ENCODE measurements at places on chromosomes 5 and 9.
A peak's percentile ranks its signal among the peaks of the same experiment; 100 is the strongest.

DNA sequence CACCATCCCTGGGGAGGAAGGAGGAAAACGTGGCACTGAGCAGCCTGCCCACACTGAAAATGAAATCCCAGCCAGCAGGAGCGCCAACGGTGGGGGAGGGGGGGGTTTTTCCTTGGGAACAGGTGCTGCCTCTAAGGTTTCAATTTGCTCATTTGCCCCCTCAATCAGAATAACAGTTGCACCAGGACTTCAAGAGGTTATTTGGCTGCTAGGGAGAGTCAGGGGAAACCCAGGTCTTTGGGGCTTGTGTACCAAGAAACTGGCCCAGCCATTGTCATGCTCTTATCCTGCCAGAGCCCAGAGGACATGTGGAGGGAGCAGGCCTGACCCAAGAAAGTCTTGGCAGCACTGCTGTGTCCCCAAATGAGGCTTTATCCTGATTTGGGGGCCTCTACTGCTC lies 66.5 kb downstream of the NDFIP1 start:
- DNase-seq: no peak

DNA sequence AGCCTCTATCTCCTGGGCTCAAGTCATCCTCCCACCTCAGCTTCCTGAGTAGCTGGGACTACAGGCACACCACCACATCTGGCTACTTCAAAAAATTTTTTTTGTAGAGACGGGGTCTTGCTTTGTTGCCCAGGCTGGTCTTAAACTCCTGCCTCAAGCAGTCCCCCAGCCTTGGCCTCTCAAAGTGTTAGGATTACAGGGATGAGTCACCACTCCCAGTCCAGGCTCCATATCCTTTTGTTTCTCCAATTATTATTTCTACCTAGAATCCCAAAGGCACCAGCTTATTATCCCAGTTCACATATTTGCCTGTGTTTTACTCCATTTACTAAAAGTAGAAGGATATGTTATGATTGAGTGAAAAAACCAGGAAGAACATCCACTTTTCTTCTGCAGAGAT lies 84.9 kb downstream of the TEK start:
- no peak for DNase-seq

GRCh38 chr9:36191290-36191645 lies 547 bp downstream of the CLTA start:
- DNase-seq: no peak

GRCh38 chr9:130845901-130846481 lies 10.9 kb downstream of the ABL1 start:
- no peak for DNase-seq

GRCh38 chr5:151451626-151452520 lies 4.5 kb downstream of the SLC36A1 start:
- DNase-seq: no peak

GRCh38 chr9:89625721-89626687 lies 21.2 kb downstream of the GADD45G start:
- no peak for DNase-seq

DNA sequence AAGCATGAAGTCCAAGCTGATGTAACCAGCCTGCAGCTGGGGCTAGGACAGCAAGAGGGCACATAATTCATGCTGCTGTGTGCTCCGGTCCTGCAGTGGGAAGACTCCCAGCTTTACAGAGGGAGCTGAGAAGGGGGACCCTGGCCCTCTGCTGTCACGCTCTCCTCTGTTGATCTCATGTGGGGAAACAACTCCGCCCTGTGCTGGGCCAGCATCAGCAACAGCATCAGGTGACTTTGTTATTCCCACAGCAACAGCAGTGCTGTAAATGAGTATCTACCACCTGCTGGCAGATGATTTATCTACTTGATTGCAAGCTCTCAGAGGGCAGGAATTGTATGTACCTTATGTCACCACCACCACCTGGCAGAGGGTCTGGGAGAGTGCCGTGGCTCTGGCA lies 176.2 kb downstream of the COL23A1 start:
- no peak for DNase-seq

DNA sequence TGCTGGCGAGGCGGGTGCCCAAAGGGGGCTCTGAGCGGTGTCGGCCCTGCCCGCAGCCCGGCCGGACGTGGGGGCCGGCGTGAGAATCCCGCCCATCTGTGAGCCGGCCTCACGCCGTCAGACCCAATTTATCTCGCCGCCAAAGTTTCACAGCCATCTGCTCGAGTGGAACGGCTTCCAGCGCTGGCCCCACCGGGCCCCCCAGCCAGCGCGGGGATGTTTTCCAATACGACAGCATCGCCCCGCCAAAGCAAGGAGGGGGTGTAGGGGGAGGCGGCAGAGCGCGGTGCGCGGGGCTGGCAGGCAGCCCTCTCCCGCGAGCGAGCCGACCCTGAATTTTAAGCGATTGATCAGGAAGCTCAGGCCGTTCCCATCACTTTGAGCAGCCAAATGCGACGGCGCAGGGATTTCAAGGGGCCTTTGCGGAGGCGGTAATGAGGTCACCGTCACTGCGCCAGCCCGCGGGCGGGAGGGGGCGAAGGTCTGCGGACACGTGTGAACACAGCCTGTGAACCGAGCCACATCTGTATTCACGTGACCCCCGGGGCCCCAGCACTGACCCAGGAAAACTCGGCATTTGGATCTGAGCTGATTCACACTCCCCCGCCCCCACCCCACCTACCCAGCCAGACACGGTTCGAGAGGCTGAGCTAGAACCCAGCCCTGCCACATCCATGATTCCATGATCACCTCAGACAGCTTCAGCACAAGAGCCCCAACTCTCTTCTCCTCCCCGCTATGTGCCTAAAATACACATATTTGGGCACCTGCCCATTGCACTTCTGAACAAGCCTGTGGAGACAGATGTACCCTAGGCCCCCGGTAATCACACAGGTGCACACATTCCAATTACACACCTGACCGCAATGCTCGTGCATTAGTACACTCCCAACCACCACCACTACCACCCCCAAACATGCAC lies 47.8 kb upstream of the PSD2 start:
- no peak for DNase-seq

GRCh38 chr9:114448706-114449105 lies 56.6 kb downstream of the WHRN start:
- no peak for DNase-seq

- no peak for DNase-seq
Measured at GRCh38 chr5:86875539-86875938, 257.8 kb downstream of the COX7C start.

GRCh38 chr9:68427216-68427977 lies 71.0 kb downstream of the PGM5 start:
- DNase-seq: no peak

- DNase-seq: no peak
Measured at GRCh38 chr9:37611961-37612360, 19.6 kb upstream of the TOMM5 start.

- no peak for DNase-seq
Measured at GRCh38 chr9:212297-212696, 2.4 kb upstream of the DOCK8 start.

- DNase-seq: no peak
Measured at GRCh38 chr5:39169081-39169480, 50.3 kb downstream of the FYB1 start.

GRCh38 chr9:38125889-38126288 lies 56.9 kb upstream of the SHB start:
- no peak for DNase-seq

DNA sequence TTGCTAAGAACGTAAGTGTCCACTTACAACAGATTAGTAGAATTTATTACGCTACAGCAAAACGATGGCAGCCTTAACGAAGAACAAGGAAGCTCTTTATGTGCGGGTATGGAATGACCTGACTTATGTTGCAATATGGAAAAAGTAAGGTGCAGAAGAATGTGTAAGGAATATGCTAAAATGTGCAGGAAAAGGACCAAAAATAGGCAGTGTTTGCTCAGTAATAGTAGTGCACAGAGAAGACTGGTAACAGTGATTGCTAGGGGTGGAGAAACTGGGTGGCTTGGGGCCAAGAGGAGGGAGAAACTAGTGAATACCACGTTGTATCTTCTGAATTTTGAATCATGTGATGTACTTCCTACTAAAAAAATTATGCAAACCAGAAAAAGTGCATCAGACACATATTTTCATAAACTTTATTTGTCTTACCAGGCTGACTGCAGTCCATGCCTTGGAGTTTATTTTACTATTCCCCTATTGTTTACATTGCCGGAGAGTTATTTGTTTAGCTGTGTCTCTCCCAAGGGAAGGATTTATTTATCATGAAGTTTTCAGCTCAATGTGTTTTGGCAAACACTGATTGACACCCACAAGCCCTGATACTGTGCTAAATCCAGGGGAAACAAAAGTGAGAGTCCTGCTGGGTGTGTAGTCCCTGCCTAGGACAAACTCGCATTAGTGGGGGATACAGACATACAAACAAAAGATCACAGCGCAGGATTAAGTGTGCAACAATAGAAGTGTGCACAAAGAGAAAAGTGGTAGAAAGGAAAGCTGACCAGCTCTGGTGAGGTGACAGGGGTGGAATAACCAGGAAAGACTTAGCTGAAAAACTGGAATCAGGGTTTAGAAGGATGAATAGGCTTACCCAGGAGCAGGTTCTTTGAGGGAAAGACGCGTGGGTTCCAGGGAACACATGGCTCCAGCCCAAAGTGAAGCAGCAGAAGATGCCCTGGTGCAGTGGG lies 34.0 kb upstream of the ZNF484 start:
- DNase-seq: no peak

- DNase-seq: peak; percentile 53
Measured at GRCh38 chr5:157607371-157608161, 32.0 kb upstream of the ADAM19 start.

- DNase-seq: no peak
Measured at GRCh38 chr5:148834689-148835088, 8.3 kb downstream of the ADRB2 start.

DNA sequence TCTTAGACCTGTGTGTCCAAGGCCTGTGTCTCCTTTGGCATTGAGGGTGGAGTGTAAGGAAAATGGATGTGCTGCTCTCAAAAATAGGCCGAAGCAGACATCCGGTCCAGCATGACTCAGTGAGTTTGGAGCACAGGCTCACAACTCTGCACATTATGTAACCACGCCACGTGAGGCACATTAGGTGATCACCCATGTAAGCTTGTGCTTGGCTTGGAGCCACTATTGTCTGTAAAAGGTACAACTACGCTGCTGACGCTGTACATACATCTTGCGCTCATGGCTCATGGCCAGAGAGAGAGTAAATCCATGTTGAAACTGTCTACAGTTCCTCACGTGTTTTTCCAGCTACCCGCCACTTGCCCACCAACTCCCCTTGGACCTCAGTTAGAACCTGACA lies 177.5 kb downstream of the PDE4D start:
- DNase-seq: no peak
